ENCODE measurements at places on chromosomes 7 and 10.

- DNase-seq = no peak
Observed at GRCh38 chr10:113360870-113361269, 192.0 kb upstream of the HABP2 start.

DNA sequence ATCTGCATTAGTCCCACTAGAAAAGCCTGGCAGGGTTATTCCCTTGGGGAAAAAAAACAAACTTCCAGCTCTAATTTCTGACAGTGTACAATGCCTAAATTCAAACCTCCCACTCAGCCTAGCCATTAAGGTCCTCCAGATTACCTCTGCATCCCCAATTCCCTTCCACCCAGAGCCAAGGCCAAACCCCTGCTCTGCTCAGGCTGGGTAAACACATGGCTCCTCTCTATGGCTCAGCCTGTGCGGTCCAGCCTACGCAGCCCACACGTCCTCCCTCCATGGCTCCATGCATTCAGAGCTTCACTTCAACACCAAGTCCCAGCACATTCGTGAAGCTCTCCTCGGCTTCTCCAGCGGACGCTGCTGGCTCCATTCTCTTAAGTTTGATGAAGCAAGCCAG lies 5.2 kb downstream of the DLG5 start:
- DNase-seq = no peak

DNA sequence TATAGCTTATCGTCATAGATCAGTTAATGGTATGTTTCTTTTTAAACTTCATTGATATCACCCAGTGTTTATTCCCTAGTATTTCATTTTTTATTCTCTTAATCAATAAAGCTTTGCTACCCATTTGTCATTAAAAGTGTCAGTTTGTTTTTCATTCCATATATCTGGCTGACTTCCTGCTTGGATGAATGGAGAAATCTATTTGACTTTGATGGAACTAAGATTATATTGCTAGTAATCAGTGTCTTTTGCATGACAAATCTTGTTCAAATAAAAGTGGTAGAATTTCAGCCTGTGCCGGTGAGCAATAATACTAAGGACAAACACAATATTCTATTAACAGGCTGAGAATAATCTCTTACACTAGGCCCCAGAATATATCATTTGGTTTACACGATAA lies 203.3 kb downstream of the SEC23IP start:
- no peak for DNase-seq

DNA sequence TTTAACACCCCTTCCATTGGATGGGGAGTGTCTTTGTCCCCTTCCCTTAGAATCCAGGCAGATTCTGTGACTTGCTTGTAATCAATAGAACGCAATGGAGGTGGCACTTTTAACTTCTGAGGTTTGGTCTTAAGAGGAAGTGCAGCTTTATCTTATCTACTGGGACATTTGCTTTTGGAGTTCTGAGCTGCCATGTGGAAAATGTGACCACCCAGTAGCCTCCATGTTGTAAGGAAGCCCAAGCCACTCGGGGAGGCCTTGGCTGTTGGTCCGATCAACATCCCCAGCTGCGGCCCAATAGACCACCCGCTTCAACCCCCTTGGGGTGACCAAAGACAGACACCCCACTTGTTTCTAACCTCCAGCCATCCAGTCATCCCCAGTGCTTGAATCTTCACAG lies 86.3 kb upstream of the FAM171A1 start:
- no peak for DNase-seq

GRCh38 chr7:128831994-128832879 lies 2.0 kb downstream of the FLNC start:
- DNase-seq = no peak

GRCh38 chr7:81816312-81816711 lies 46.5 kb upstream of the HGF start:
- no peak for DNase-seq

GRCh38 chr10:68871105-68871711 lies 29.9 kb upstream of the DDX50 start:
- no peak for DNase-seq

DNA sequence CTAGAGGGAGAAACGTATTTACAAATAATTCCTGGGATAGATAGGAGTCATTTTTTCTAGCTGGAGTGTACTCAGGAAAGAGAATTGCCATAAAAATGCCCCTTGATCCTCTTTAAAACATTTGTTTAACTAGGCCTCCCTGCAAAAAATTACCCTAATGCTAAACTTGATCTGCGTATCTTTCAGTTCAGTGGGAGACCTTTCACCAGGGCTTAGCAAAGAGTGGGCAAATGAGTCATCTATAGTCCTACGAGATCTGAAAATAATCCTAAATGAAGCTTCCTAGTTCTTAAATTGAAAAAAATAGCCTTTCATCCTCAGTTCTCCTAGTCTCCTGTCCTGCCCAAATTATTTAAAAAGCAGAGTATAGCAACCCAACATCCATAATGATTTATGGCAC lies 198.6 kb upstream of the FRMD4A start:
- DNase-seq = no peak

DNA sequence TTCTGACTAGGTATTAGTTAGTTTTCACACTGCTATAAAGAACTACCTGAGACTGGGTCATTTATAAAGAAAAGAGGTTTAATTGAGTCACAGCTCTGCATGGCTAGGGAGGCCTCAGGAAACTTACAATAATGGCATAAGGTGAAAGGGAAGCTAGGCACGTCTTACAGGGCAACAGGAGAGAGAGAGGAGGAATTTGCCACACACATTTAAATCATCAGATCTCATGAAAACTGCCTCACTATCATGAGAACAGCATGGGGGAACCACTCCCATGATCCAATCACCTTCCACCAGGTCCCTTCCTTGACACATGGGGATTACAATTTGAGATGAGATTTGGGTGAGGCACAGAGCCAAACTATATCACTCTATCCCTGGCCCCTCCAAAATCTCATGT lies 40.6 kb upstream of the ZMYND11 start:
- no peak for DNase-seq

DNA sequence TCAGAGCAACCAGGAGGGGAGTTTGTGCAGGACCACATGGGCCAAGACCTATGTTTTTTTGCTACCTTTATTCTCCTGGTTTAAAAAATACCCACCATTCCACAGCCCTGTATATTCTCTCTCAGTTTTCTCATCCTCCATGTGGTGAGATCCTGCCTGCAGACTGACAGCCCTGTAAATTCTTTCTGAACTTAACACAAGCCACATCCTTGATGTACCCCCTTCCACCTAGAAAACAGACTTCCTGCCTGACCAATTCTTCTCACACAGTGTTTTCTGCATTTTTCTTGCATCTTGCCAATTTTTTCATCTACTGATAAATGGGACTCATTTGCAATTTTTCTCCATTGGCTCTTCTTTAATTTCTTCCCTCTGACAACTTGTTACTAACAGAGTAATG lies 78.4 kb downstream of the INSYN2A start:
- DNase-seq = no peak

DNA sequence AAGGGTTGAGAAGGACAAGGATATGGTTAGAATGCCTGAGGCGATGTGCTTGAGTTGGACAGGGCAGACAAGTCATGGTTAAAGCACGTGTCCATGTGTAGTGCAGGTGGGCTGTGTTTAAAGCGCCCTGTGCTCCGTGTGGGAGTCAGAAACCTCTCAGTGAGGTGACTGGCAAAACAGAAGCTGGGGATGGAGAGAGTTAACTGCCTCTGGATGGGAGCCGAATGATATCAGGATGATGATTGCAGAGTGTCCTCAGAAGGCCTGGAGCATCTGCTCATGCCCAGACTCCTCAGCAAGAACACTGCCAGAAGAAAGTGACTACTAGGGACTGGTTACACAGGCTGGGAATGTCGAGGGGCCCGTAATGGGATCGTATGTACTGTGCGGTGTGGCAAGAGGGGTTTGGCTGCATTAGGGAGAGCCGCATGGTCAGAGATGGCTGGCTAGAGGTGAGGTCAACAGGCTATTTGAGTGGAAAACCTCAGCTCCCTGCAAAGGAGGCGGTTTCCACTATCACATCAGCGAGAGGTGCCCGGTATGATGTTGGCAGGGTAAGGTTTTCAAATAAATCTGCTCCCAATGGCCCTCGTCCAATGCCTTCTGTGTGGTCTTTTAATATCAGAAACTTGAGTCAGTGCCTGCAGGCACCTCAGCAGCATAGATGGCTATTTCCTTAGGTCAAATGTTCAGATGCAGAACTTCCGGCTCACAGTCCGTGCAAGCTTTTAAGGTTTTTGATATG lies 26.1 kb upstream of the MRC1 start:
- DNase-seq = no peak
